ENCODE measurements at places on chromosomes 3 and 15. TPM values are rescaled to one million over a fixed set of nuclear protein-coding genes. Genes with fewer than 3 reads are reported as not detected.

Gene TMEM212
- total RNA-seq: not detected

Gene BRPF1
- total RNA-seq: 16.6 TPM

Gene PFN2
- total RNA-seq: 127 TPM

Gene PPARG
- 17.9 TPM for total RNA-seq

Gene SKOR1
- total RNA-seq: 1.3 TPM

Gene WDR93
- total RNA-seq: not detected

Gene TRH
- not detected for total RNA-seq

Gene NRROS
- total RNA-seq: 7.6 TPM

Gene MORC1
- not detected for total RNA-seq

Gene TRAT1
- total RNA-seq: 0.52 TPM

Gene MUC20
- 4.5 TPM for total RNA-seq

Gene TAGLN3
- not detected for total RNA-seq

Gene TNFSF10
- total RNA-seq: 53.3 TPM

Gene FAM81A
- total RNA-seq: 0.97 TPM

Gene SLC12A8
- total RNA-seq: 1.4 TPM

All from aorta (tissue), 5 donors.